ENCODE measurements at places on chromosomes 3 and 15.

- no peak for DNase-seq
Observed at GRCh38 chr3:194407423-194407822, 8.4 kb upstream of the GP5 start.

DNA sequence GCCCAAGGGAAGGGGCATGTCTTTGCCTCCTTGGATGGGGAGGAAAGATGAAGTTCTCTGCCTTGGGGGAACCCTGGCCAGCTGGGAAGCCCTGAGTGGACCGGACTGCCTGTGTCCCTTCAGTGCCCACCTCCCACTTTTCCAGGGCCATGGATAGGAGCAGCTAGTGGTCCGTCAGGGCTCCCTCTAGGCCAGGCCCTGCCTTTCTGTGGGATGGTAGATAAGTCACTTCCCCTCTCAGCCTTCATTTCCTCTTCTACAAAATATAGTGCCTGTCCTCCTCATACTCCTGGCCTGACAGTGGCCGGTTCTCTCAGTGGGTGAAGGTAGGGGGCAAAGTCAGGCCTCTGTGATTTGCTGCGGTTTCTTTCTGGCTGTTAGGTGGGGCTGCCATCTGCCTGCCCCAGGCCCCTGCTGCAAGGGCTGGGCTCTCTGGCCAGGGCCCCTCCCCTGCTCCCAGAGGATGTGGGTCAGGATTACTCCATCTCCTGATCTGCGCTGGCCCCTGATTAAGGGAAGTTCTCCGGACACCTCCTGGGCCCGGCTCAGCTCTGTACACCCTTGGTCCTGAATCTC, 1.4 kb downstream of the PLEKHO2 start:
- no peak for DNase-seq

DNA sequence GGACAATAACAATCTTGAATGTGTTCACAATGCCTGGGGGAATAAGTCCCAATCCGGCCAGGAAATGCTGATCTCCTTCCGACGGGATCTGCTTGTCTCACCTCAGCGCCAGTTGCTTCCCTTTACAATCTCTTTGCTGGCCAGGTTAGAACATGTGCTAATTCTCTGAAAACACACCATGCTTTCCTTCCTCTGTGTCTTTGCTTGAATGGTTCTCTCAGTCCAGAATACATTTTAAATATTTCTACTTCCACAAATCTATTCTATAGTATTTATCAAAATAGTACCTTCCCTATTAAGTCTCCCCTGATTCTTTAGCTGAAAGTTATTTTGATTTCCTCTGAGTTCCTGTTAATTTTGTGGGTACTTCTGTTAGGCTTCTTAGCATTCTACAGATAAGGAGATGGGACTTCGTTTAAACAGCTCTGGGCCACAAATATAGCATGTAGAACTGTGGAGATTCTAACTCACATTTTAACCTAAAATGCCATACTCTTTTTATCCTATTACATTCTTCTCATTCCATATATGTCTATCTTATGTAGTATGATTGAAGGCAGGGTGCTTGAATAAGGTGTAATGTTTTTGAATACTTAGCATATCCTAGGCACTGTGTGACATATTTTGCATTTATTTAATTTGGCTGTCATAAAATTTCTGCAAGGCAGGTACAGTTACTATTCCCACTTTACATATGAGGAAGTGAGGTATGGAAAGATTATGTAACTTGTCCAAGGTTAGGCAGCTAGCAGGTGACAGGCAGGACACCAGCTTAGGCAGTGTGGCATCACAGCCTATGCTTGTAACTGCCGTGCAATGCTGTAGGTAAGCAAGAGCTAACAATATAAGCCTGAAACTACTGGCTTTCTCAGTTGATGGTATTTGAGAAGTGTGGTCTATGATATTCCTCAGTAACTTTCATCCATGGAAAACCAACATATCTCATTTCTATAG, 299.8 kb downstream of the LPP start:
- no peak for DNase-seq

DNA sequence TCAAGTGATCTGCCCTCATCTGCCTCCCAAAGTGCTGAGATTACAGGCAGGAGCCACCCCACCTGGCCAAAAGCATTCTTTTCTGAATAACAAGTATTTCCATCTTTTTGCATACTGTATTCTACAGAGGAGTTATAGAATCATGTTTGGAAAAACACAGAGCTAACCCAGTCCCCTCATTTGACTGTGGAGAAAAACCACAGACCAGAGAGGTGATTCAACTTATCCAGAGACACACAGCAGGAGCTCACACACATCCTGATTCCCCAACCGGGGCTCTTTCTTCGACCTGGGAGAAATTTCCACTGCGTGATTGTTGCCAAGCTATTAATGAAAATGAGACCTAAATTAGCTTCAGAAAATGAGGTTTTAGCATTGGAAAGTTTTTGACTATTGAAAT, 176.1 kb upstream of the TLE3 start:
- no peak for DNase-seq

- DNase-seq, result no peak
Observed at GRCh38 chr3:140315955-140316354, 361.9 kb upstream of the TRIM42 start.

DNA sequence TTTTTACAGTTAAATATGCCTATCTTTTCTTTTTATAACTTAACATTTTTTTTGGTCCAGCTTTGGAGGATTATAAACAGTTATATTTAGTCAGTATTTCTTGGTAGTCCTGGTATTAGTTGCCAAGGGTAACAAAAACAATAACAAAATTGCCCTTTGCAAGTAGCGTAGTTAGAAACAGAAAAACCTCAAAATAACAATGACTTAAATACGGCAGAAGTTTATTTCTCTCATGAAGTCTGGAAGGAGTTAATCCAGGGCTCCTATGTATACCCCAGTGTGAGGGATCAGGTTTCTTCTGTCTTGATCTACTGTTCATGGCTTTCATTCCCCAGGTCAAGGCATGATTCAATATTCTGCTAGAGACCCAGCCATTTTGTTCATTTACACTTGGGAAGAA, 14.1 kb upstream of the MYH15 start:
- DNase-seq, result no peak

DNA sequence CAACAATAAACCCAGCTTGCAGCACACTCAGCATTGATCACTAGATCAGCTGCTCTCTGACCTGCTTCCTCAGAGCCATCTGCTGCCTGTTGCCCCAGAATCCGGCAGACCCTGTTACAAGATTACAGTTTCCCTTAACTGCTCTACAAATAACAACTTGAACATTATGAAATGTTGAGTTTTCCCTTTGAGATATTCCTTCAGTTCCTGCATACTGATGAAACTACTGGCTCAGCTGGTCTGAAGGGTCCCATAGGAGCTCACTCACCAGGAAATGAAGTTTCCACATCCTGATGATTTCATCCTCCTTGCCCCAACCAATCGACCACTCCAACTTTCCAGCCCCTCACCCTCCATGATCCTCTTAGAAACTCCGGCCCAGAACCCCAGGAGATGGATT, 281.9 kb downstream of the OCA2 start:
- DNase-seq, result no peak

DNA sequence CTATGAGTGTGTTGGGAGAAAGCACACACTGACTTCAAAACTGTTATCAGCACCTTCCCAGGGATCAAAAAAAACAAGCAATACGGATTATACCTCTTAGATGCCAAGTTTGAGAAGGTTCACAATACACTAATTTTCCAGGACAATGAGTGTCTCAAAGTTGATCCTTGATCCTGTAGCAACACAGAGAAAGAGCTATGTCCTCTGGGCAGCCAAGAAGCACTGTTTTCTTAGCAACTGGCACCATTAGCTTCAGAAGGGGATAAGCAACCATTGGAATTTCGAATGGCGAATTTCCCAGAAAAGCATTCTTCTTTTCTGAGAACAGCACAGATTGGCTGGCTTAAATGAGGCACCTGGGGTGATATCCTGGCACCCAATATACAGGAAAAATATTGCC, 270.3 kb upstream of the RORA start:
- DNase-seq, result no peak

DNA sequence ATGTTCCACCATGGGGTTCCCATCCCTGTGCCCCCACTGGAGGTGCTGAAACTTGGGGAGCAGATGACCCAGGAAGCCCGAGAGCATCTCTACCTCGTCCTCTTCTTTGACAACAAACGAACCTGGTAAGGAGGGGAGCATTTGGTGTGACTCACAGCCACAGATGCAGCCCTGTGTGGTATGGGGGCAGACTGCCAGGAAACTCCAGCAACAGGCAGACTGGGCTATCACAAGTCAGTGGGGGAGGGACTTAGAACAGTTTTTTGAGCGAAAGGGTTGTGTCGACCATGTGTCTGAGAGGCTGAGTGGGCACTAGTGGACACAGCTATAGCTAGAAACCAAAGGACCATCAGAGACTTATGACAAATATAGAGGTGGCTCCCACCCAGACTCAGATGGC, 3.4 kb upstream of the OGG1 start:
- DNase-seq, result no peak

- DNase-seq, result no peak
Observed at GRCh38 chr3:149214702-149215101, 6.9 kb downstream of the CP start.

DNA sequence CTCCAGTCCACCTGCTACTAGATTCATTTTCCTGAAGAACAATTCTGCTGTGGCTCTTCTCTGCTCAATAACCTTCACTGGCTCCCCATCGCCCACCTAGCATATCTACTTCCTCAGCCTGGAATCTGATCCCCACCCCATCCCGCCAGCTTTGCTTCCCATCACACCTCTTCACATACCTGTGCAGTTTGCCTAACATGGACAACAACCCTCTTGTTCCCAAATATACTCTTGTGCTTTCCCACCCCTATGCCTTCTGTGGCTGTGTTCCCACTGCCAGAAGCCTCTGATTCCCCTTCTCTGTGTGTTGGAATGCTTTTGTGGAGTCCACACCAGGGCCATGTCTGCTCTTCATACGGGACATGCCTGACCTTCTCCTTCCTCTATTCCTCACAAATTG, 29.5 kb downstream of the CMTM7 start:
- no peak for DNase-seq

- no peak for DNase-seq
Observed at GRCh38 chr15:75841626-75842025, 1.6 kb upstream of the UBE2Q2 start.

GRCh38 chr15:93823971-93824913, 407.1 kb upstream of the MCTP2 start:
- DNase-seq, result no peak

DNA sequence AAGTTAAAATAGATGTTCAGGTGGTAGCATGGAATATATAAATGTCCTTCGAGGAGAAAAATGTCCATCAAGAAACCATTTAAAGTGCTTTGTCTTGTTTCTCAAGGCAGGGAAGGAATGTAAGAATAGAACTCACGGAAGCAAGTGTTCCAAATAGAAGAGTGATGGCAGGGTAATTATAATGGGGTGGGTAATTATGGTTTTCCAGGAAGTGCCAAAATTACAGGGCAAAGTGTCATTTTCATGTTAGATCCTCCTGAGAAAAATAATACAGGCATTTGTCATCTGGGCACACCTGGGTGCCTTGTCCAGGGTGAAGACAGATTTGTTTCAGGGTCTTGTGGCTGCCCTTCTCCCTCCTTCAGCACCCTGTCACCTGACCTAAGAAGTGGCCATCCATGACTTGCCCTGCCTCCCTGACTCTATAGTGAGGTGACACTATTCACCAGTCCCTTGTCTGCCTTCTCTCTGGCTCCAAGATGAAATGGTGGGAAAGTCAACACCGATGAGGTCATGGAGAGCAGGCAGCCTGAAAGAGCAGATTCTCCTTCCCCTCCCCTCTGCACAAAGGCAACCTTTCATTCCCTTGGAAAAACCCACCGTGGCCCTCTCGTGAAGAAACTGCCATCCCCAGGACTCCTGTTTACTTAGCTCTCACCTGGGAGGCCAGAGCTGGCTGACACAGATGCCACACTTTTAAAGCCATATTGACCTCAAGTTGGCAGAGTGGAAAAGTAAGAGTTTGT, 45.1 kb upstream of the AMOTL2 start:
- no peak for DNase-seq

DNA sequence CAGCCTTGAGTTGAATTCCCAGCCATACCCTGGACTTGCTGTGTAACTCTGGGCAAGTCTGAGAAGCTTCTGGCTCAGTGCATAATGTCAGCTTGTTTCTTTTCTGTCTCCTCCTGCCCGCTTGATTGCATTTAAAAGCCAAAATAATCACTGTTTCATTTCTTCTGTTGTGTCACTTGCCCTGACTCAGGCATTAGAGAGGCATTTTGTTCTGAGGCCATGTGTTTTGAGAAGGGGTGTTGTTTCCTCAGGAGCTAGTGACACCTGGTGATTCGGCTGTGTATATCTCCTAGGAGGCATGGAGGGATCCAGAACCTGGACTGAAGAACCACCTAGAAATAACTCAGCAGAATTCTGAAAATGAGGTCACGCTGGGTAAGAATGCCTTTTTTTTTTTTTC, 16.0 kb downstream of the WDR73 start:
- DNase-seq, result no peak

- DNase-seq, result no peak
Observed at GRCh38 chr3:59072681-59073080, 22.9 kb upstream of the CFAP20DC start.

DNA sequence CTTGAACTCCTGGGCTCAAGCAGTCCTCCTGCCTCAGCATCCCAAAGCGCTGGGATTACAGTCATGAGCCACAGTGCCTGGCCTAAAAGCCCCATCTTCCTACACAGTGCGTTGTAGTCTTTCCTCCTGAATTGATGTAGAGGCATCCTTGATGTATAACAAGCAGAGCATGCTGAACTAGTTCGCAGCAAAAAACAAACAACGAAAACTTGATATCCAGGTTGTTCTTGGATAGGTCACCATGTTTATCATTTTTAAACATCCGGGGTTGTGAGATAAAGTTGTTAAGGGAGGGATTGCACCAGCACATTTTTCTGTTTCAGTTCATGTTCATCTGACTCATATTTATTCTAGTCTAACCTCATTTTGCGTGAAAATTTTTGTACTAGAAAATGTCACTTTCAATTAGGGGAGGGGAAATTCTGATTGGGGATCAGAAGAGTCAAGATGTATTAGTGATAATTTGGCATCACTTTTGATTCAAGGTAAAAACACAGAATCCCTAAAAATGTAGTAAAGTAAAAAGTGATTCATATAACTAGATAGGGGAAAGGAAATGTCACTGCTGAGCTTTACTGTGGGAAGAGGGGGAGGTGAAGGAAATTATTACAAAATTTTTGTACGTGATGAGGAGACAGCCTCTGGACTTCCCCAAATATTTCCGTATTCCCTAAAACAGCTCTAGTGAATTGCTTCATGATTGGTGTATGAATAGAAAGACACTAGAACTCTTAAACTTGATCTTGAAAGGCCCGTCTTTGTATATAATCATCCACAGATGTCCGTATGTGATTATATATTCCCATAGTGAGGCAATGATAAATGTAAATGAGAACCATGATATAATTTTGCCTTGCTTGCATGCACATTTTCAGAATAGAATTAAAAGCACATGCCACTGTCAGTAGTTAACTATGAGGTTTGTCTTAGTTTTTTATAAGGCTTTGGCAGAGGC, 22.9 kb downstream of the RAB8B start:
- no peak for DNase-seq

GRCh38 chr3:63864965-63865327, 1.3 kb downstream of the ATXN7 start:
- no peak for DNase-seq

DNA sequence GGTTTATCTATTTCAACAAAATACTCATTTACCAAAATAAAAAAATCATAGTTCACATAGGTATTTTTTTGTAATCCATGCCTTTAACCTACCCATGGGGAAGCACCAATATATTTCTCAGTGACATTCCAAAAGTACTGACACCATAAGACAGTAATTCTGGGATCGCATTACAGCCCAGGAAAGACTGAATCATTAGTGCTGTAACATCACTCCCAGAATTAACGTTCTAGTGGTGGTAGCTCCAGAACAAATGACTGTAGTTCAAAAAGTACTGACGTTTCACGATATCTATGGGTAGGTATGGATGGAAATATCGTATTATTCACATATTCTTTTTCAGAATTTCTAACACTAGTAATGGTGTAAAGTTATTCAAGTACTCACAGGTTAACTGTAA, 54.3 kb upstream of the NEK10 start:
- no peak for DNase-seq
